ENCODE measurements at places on chromosomes 4 and X.

GRCh38 chrX:24341795-24342194 lies 18.6 kb upstream of the SUPT20HL1 start:
- DNase-seq: no peak

GRCh38 chrX:13898083-13898482 lies 81.2 kb upstream of the GPM6B start:
- no peak for DNase-seq

DNA sequence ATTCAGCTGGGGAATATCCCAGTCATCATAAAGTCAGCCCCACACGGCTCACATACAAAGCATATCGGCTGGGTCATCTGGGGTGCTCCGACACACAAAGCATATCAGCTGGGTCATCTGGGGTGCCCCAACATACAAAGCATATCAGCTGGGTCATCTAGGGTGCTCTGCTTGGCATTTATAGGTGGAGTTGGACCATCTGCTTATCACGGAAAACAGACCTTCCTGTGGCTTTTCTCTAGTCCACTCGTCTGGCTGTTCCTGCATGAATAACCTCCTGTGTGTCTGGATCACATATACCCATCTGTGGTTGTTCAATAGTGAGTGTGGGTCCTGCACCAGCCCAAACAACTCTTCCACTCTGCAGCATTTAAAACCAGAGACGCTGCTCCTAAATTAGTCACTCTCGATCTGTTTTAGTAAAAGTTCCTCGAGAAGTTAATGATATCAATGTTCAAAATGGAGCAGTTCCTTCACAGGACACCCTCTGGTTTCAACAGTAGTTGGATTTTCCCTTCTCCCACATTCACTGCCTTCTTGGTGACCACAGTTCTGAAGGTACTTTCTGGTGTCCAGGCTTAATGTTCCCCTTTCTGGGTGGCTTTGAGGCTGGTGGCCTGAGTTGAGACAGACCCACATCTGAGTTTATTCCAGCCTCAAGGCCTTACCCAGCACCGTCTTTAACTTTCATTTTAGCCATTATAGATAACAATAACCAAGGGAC lies 70.0 kb upstream of the FRG1 start:
- DNase-seq: no peak

DNA sequence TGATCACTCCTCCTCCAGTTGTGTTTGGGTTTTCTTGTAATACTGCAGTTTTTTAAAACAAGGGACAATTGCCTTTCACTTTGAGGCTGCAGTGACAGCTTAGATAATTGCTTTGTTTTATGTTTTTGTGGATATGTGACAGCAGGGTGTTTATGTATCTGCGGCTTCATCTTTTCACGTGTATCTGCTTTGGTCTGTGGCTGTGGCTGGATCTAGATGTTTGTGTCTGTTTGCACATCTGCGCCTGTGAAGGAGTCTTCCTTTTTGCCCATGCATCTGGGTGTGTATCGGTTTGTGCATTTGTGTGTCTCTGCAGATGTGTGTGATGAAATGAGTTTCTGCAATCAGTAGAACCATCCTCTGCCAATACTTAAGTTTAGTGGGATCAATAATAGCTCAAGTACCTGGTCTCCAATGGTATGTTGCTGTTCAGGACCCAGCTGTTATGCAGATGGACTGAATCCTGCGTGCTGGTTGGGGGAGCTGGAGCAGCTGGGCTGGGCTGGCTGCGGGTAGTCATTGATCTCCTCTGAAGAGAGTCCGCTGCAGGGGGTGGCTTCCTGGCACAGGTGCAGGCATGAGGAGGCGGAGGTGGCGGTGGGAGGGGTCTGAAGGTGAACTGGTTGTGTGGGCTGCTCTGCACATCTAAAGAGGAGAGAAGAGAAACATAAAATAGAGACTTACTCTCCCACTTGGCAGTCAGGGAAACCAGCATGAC lies 390.3 kb downstream of the SH2D1A start:
- no peak for DNase-seq

GRCh38 chrX:48901069-48901468 lies 3.3 kb downstream of the PQBP1 start:
- DNase-seq: no peak

DNA sequence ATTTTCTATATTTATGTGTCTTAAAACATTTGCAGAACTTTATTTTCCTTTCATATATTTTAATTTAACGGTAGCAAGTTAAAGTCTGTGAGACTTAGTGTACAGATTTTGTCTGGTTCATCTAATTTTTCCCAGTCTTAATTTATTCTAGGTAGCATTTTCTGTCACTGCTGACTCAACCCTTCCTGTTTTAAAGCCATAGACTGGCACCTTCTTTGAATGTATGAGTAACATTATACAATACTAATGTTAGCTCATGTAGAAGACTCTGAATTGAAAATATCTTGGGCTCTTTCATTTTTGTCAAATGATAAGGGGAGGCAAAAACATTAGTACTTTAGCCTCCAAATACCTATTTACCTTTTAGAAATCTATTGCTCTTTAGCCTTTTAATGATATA lies 43.6 kb downstream of the BLTP1 start:
- no peak for DNase-seq

DNA sequence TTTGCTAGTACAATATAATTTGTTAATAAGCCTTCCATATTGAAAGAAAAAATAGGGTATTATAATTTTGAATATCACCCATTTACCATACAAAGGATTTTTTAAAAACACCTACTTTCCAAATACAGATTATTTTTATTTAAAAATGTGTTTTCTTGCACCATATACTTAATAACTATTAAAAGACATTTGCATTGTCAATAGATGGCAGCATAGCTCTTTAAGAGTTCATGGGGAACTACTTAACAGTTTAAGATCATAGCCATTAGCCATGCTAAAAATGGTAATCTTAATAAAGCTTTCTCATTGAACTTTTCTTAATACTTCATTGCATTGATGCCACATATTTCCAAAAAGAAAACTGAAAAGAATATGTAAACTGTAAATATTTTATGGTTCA lies 1995.9 kb downstream of the C4orf33 start:
- DNase-seq: no peak

DNA sequence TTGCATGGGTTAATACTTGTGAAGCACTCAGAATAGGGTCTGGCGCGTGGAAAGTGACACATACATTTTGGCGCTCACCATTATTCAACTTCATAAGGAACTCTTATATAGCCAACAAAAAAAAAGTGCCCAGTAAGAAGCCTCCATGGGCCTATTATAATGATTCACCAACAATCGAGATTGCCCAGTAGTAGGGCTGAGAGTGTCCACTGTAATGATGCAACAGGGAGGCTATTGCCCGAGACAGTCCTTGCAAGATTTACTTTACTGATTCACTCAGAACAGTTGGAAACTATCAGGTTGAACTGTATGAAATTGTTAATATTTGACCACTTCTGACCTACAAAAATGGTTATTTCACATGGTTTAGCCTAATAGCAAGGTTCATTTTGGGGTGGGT lies 86.0 kb downstream of the PJA1 start:
- no peak for DNase-seq

DNA sequence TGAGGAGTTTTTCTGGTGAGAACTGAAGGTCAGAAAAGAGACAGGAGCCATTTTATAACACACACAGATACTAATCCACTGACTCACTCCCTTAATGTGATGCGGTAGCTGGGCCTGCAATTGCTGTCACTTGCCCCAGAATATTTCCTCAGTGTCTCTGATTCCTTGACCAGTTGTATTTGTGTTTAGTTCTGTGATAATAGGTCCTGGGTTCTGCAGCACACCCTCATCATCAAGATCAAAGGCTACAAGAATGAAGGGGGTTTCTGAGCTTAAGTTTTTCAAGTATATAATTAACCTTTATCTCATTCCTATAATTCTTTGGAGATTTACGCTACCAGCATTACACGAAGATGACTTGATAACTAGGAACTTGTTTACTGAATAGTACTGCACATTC lies 576.5 kb upstream of the CPXCR1 start:
- no peak for DNase-seq

DNA sequence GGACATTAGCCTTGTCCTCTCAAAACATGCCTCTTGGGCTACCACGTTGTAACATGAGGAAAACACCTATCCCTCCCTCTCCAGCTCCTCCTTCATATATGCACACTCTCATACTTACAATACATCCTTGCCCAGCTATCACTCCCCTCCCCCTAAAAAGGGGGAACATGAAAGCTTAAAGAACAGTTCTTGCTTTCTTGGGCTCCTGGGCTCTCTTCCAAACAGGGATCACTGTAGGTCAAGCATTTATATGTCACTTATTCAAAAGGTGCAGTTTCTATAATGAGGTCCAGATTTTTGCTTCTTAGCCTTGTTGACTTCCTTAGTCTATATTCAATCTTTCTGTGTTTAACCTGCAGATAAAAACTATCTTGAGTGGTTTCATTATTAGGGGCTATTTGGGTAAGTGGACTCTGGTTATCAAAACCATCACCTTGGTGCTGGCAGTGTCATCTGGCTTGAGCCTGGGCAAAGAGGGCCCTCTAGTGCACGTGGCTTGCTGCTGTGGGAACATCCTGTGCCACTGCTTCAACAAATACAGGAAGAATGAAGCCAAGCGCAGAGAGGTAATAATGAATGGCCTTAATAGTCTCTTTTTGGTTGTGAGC lies 119.4 kb downstream of the AKAP4 start:
- no peak for DNase-seq

- DNase-seq: no peak
Observed at GRCh38 chr4:53863736-53864365, 200.6 kb downstream of the CHIC2 start.

- DNase-seq: no peak
Observed at GRCh38 chrX:29471829-29472228, 743.5 kb upstream of the MAGEB2 start.

DNA sequence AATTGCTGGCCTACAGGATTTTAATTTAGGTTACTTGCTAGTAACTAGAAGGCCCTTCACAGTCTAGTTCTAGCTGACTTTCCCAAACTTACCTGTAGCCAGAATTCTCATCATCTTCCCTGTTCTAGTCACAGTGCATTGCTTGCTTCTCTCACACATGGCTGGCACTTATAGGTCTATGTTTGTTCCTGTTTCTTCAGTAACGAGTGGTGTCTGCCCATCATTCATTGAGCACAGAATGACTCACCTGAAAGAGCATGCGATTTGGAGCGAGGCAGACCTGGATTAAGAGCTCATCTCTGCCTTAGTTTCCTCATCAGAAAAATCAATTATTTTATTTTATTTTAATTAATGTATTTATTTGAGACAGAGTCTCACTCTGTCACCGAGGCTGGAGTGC lies 201.7 kb upstream of the ANK2 start:
- DNase-seq: no peak

- DNase-seq: no peak
Observed at GRCh38 chr4:112865443-112865842, 184.0 kb upstream of the ANK2 start.

DNA sequence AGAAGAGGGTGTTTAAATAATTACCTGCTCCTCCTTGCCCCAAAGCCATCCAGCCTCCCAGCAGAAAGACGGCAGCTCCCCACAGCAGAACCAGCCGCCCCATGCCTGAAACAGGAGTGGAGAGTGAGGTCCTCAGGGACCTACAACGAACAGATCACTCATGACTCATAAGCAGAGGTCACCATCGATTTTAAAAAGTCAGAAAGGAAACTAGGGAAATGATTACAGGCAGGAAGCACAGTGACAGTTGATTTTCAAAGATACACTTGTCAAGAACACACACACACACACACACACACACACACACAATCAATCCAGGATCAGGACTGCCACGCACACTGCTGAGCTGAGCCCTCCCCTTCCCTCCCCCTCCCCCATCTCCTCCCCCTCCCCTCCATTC lies at the start of gene CRLF2:
TSS of gene CRLF2 (minus strand) at position 118 of the 400 bp plus-strand sequence. CDS start at position 103, 15 bp downstream.
- DNase-seq: no peak

DNA sequence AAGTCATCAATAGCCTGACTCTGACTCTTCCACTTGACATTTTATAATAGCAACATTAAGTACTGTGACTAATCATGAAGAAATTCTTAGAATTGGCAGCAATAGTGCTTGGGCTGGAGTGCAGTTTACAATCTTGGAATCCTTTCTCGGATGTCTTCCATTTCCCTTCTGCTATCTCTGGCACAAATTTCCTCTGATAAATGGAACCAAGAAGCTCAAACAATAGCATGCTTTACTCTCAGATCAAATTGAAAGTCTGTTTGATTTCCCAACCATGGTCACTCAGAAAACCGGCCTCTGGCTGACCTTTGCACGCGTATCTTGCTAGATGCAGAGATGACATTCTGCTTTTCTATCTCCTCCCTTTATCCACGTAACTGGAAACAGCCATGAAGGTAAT lies 99.0 kb upstream of the SPANXC start:
- no peak for DNase-seq

- DNase-seq: no peak
Observed at GRCh38 chr4:122632396-122633143, 11.7 kb upstream of the IL21 start.

GRCh38 chr4:140258476-140258875 lies 104.5 kb upstream of the MAML3 start:
- no peak for DNase-seq

DNA sequence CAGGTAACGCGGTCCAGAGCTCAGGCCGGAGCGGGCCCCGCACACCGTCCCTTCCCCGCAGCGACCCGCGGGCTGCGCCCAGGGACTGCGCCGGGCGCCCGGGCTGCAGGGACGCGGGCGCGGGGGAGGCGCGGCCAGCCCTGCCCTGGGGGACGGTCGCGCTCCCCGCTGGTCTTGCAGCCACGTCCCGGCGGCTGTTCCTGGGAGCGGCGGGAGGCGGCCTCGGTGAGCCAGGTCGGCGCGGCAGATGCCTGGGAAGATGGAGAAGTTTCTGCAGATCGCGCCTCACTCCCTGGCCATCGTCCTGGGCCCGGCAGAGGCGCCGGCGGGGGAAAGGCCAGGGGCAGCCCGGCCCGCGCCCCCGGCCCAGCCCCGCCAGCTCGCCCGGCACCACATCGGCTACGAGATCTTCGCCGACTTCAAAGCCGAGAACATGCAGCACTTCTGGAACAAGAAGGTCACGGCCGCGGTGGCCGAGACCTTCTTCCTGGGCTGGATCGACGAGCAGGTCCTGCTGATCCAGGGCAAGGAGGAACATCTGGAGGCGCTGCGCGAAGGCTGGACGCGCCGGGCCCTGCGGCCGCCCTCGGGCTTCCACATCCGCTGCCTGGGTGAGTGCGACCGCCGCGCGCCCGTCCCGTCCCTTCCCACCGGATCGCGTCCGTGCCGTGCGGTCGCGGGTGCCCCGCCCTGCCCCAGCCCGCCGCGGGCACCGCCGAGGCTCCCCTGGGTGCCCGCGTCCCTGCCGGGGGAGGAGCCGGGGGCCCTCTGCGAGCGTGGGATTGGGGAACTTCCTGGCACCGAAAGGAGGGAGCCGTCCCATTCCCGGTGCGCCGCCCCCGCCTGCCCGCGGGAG lies 107.4 kb upstream of the STOX2 start:
- no peak for DNase-seq

Data from activated CD8-positive, alpha-beta memory T cell treated with anti-CD3 and anti-CD28 coated beads for 48 hours (primary cell).